ENCODE measurements at places on chromosomes 6 and 20. TPM values are rescaled to one million over a fixed set of nuclear protein-coding genes. Genes with fewer than 3 reads are reported as not detected.

PAX1 gene
- total RNA-seq, result not detected

LYRM4 gene
- 7.7 TPM for total RNA-seq

KIAA1755 gene
- 2.7 TPM for total RNA-seq

CRISP1 gene
- not detected for total RNA-seq

BPIFB2 gene
- 0.18 TPM for total RNA-seq

TPX2 gene
- 2.0 TPM for total RNA-seq

LY6G6D gene
- total RNA-seq, result not detected

MLIP gene
- 18.4 TPM for total RNA-seq

FRK gene
- 12.6 TPM for total RNA-seq

CDH22 gene
- 0.08 TPM for total RNA-seq

Data from left lobe of liver (tissue), 2 donors.